Stimulated activated CD4-positive, alpha-beta T cell treated with anti-CD3 and anti-CD28 coated beads, Interleukin-15, amount 100 ng/mL, for 1 hour (primary cell): ENCODE measurements at places on chromosomes 5 and 9.

- DNase-seq = no peak
These were observed 218.7 kb upstream of the TUT7 start for GRCh38 chr9:86572904-86573303.

DNA sequence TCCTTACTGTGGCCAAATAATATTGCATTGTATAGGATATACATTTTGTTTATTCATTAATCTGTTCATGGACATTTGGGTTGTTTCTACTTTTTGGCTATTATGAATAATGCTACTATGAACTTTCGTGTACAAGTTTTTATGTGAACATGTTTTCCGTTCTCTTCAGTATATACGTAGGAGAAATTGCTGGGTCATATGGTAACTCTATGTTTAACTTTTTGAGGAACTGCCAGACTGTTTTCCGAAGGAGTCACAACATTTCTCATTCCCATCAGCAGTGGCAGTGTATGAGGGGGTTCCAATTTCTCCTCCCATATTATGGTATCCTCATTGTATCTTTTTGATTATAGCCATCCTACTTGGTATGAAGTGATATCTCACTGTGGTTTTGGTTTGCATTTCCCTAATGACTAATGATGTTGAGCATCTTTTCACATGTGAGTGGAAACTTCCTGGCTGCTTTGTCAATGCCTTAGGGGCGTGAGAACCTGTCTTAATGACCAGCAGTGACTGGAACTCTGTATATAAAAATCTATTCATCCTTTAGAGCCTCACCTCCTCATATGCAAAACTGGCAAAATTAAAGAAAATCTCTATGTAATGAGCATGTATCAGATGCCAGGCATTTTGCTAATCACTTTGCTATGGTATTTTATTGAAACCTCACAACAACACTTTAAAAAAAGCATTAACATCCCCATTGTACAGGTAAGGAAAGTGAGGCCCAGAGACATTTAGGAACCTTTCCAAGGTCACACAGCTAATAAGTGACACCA is 47.8 kb upstream of the TGFBR1 start:
- DNase-seq = no peak

DNA sequence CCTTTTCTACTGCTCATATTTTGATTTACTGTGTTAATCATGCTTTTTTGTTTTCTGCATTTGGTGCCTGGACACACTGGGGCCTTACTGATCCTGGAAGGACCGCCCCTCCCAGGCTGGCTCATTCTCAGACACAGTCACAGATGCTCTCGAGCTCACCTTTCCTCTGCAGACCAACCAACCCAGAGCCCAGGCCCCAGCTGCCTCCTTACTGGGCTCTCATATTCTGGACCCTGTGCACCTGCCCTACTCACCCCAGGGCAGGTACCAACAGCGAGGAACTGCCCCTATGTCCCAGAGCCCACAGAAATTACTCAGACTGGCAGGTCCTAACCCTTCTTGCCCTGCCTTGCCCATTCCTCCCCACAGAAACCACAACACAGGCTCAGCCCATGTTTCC is 6.6 kb upstream of the OR2V2 start:
- no peak for DNase-seq

GRCh38 chr5:53099546-53099945 is 10.0 kb downstream of the MOCS2 start:
- DNase-seq = no peak

- no peak for DNase-seq
These were observed 83.0 kb upstream of the PRLR start for GRCh38 chr5:35313291-35313690.

- peak; percentile 80 for DNase-seq
These were observed at the start of gene SQSTM1 for GRCh38 chr5:179820483-179821297. Gene SQSTM1, plus strand, starts transcription at chr5:179820905. Its CDS starts 32 bp downstream, at chr5:179820937.

GRCh38 chr5:119452373-119453039 is at the start of gene HSD17B4:
Gene HSD17B4, plus strand, starts transcription at chr5:119452497. Its CDS starts 79 bp downstream, at chr5:119452576.
- peak; percentile 61 for DNase-seq

DNA sequence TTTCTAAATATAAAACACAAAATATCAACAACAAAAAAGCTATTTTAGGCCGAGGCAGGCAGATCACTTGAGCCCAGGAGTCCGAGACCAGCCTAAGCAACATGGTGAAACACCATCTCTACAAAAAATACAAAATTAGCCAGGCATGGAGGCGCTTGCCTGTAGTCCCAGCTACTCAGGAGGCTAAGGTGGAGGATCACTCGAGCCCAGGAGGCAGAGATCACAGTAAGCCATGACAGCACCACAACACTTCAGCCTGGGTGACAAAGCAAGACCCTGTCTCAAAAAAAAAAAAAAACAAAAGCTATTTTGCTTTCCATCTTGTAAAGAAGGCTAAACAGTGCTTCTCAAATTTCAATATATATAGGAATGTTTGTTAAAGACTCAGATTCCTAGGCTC is 11.3 kb downstream of the C5orf15 start:
- DNase-seq = no peak

DNA sequence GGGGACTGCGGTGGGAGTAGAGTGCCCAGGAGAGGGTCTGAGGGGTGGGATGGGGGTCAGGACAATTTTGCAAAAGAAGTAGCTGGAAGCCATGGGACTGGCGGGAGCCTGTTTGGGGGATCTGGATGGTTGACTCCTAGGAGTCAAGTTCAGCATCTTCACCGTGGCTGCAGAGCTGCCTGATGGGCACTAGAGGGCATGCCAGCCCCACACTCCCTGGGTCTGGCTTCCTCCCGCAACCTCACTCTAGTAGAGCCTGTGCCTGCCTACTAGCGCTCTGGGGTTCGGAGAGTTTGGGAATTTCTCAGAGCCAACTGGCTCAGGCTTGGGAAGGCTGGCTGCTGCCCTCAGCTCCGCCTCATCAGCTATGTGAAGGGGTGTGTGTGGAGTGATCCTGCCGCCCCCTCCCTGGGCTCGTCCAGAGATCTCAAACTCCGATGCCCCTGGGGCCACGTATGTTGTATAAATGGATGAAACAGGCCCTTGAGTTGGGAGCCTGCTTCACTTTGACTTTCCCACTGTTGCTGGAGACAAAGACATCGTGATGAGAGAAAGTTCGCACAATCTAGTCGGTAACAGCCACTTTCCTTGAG is 10.8 kb downstream of the TSPAN17 start:
- DNase-seq = no peak

- no peak for DNase-seq
These were observed 12.1 kb upstream of the C5orf63 start for GRCh38 chr5:127085371-127085770.

GRCh38 chr9:72200452-72200851 is 51.2 kb downstream of the GDA start:
- no peak for DNase-seq

GRCh38 chr9:36191290-36191645 is 547 bp downstream of the CLTA start:
- peak; percentile 9 for DNase-seq

DNA sequence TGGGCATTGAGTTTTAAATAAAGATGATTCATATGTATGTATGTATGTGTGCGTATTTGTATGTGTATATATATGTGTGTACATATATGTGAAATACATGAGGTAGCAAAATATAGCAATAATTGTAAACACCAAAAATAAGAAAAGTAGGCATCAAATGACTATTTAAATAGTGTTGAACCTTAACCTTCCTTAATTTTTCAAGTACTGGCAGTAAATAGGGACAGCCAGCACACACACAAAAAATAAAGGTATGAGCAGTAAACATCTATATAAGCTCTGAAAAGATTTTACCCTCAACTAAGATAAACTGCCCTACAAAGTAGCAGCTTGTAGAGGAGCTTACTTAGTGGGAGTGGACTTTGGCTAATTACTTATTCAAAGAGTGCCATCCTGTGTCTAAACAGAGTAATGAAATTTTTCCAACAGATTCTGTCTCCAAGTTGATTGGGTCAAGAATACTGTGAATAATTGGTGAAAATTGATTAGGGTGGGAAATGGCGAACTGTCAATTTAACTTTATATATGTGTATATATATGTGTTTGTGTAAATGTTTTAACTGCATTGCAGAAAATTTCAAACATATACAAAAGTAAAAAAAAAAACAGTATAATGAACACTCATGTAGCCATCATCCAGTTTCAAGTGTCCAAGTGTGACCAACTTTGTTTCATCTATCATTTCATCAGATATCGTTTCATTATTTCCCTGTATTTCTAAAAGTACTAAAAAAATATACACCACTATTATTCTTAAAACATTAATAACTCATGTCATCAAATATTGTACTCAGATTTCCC is 2.0 kb upstream of the ADAMTS6 start:
- no peak for DNase-seq

GRCh38 chr5:128300181-128300580 is 216.6 kb downstream of the SLC12A2 start:
- no peak for DNase-seq

DNA sequence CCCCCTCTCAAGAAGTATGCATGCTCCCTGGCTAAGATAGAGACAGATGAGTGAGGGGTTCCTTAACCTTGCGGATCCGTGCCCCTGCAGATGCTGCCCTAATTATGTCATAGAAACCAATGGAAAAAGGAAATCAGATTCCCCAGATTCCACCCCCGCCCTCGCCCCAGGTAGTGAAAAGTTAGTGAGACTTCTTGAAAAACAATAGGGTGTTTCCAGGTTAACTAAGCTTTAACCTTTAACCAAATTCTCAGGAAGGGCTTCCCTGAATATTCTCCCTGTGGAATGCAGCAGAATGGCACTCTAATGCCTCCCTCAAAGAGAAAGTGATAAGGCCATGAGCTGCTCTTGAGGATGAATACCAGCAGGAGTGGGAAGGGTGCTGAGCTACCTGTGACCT is 116.0 kb upstream of the RANBP3L start:
- DNase-seq = no peak

- no peak for DNase-seq
These were observed 229.3 kb downstream of the GOLPH3 start for GRCh38 chr5:31944684-31945445.

- DNase-seq = no peak
These were observed 1600.9 kb upstream of the C9orf72 start for GRCh38 chr9:29174136-29174535.

GRCh38 chr5:74162524-74162923 is 478.0 kb downstream of the ENC1 start:
- DNase-seq = no peak

DNA sequence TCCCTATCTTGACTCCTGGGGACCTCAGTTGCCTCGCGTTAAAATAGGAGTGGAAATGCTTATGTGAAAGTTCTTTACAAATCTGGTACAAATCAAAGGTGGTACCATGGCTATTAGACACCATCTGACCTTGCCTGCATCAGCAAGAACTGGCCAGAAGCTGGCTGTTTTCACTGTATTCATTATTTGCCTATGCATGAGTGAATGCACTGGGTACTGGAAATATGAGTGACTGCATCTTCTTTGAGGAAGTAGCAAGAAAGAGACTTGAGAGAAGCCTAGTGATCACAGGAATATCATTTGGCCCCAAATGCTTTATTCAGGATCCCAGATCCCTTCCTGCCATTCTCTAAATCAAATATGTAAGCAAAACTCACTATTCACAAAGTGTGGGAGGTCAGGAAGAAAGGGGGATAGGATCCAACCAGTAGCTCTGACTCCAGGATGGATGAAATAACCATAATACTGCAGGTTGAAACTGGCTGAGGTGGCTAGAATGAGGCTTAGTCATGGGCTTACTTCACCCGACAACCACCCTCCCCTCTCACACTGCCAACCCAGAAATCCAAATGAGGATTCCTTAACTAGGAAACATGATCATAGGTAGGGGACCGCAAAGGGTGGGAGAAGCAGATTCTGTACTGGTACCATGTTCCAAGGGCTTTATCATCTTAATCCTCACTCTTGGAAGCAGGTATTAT is 56.7 kb downstream of the FAM114A2 start:
- no peak for DNase-seq

DNA sequence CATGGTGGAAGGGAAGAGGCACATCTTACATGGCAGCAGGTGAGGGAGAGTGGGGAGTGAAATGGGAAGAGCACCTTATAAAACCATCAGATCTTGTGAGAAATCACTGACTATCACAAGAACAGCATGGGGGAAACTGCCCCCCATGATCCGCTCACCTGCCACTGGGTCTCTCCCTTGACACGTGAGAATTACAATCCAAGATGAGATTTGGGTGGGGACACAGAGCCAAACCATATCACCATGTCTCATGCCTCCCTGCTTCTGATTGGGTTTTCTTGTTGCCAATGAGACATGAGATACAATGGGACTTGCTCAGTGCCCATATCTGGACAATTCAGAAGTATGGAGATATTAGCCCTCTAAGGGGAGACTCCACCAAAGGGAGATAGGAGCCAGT is 97.4 kb downstream of the TARS1 start:
- no peak for DNase-seq

GRCh38 chr5:60178101-60178500 is 284.6 kb upstream of the PDE4D start:
- DNase-seq = no peak

DNA sequence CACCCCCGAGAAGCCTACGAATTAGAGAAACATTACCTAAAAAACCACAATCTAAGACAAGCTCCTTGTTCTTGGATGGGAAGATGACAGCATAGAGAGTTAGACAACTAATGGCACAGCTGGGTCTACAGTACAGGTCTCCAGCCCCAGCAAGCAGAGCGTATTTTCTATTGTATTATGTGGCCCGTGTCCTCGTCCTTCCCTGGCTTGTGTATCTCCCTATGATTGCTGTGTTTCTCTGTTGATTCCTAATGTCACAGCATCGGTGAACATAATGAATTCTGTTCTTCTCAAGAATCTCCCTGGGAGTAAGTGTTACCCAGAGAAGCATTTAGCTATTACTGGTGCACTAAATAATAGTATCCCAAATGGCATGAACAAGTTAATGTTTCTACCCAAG is 66.8 kb upstream of the CEP78 start:
- no peak for DNase-seq

DNA sequence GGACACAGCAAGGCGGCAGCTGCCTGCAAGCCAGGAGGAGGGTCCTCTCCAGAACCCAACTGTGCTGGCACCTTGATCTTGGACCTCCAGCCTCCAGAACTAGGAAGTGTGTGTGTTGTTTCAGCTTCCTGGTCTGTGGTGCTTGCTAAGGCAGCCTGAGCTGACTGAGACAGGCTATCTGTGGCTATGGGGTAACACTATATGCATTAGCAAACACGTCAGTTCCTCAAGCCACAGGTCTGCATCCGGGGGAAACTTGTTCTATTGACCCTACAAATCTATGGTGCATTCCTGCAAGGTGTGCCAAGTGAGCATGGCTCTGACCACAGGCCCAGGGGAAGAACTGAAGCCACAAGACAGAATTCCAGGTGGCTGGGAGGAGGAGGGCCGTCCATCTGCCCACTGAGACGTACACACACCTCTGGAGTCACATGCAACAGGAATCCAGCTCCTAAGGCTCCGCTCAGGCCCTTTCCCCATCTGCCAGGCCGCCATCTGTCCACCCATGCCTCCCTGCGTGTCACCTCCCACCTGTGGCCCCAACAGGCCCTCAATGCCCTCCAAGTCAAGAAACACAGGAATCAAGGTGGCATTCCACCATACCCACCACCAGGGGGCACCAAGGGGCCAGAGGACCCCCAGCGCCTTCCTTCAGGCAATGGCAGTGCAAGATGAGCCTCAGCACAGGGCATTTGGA is 174.9 kb downstream of the ROR2 start:
- peak; percentile 37 for DNase-seq

DNA sequence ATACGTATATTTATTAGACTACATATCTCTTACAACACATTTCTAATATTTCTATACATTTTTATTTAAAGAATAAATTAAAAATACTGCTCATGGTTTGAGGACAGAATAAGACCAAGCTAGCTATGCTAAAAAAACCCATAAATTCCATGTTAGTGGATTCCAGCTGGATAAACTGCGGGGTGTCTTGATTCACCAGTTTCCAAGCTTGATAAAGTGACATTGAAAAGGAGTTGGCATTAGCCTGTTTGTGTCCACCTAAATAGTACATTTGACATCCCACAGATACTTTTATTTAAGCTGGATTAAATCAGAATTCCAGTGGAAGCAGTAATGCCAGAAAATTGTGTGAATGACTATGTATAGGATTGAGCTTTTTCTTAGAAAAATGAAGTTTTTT is 80.1 kb downstream of the GABRA6 start:
- DNase-seq = no peak
